Stimulated activated CD4-positive, alpha-beta T cell treated with anti-CD3 and anti-CD28 coated beads, Interleukin-1b, Interleukin-23, amount 100 ng/mL, for 1 hour (primary cell): ENCODE measurements at places on chromosomes 7 and 10.

GRCh38 chr10:14687340-14687739 lies 87.4 kb downstream of the FAM107B start:
- DNase-seq: no peak

- DNase-seq: no peak
These were observed 927.2 kb upstream of the AUTS2 start for GRCh38 chr7:68671046-68671445.

- DNase-seq: no peak
These were observed 17.4 kb downstream of the TECPR1 start for GRCh38 chr7:98234429-98235147.

DNA sequence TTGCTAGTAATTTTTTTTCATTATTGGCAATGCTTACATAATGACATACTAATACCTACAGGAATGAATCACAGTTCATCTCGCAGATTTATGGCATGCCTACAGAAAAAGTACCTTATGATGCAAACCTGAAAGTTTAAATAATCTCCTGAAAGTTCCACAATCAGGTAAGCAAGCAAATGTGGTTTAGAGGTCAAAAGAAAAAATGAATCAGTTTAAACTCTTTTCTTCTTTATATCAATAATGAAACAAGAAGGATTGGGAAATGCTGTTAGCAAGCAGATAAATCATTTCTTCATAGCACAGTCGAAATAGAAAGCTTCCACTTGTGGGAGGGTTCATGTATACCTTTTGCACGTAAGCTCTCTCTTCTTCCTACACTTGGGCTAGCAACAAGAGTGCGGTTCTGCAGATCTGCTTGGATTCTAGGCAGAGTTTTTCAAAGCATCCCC lies 53.7 kb upstream of the MTPN start:
- DNase-seq: no peak

DNA sequence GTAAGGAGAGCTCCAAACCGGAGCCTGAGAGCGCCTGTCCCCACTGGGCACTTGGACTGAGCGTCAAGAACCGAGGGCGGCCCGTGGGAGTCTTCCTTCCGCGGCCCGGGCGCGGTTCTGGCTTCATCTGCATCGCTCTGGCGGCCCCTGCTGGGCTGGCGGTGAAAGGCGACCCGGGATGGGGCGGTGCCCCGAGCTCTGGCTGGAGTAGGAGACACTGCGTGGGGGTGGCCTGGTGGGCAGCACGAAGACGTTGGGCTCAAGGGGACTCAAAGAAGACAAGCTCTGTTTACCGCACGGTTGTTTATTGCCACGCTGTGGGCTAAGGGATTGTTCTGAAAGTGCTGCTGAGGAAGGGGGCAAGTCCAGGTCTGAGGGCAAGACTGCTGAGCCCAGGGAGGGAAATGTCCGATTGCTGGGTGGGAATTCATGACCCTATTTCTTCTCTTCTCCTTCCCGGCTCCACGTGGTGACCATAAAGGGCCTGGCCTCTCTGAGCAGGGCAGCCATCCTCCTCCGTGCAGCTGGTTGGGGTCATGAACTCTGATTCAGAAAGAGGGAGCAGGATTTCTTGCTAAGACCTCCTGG lies 29.8 kb downstream of the PLAU start:
- peak; percentile 81 for DNase-seq

DNA sequence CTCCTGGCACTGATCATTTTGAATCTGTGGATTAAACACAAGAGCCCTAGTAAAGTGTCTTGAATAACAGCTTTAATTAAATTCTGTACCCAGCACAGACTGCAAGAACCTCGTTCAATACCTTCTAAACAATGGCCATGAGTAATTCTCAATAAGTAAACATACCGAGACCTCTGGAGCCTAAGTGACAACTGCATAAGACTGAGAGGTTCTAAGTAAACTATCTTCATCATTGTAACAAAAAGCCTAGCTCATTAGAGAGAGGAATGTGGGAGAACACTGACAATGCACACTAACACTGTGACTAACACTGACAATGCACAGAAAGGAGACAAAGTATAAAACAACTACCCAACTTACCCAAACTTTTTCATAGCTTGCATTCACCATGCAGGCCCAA lies 117.4 kb downstream of the ELAPOR2 start:
- no peak for DNase-seq

GRCh38 chr7:26857506-26858240 lies 6.7 kb downstream of the SKAP2 start:
- DNase-seq: no peak

DNA sequence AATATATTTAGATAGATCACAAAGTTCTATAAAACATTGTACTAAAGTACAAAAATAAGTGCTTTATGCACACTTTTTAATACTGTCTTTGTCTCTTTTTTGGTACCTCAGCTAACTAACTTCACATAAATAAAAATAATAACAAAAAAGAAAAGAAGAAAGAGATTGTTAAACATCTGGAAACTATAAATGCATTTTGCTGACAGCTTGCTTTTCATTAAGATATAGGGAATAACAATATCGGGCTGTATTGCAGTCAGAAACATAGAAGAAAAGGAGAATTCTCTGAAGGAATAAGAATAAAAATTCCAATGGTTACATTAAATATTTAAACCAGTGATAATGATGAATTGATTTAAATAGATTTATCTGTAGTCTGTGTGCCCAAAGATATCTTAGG lies 59.9 kb downstream of the ASAH2B start:
- DNase-seq: no peak

DNA sequence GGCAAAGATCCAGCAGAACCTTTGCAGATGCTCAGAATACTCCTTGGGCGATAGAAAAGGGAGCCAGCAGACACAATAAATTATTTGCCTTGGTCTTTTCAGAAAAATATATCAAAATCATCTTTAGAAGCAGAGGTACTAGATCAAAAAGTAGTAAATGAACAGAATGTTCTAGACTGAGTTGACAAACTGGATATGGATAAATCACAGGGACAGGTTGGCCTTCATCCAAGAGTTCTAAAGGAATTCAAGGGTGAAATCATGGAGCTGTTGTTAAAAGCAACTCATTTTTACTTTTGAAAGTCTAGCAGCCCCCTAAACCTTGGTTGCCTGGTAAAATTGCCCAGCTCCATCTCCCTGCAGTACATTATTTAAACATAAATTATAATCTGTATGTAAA lies 99.1 kb downstream of the PLCE1 start:
- no peak for DNase-seq

DNA sequence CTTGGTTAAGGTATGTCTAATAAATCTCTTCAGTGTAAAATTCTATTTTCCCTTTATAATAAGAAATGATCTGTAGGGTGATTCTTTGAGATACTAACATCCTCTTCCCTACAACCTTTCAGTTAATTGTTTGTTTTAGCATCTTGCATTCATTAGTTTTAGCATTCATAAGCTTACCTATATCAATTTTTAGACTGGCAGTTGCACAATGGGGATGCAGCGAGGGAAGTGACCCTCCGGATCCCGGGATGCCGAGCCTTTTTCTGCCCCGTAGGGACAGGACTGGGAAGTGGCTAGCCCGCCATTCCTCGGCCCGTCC lies 508 bp upstream of the KIF20B start:
- DNase-seq: no peak

DNA sequence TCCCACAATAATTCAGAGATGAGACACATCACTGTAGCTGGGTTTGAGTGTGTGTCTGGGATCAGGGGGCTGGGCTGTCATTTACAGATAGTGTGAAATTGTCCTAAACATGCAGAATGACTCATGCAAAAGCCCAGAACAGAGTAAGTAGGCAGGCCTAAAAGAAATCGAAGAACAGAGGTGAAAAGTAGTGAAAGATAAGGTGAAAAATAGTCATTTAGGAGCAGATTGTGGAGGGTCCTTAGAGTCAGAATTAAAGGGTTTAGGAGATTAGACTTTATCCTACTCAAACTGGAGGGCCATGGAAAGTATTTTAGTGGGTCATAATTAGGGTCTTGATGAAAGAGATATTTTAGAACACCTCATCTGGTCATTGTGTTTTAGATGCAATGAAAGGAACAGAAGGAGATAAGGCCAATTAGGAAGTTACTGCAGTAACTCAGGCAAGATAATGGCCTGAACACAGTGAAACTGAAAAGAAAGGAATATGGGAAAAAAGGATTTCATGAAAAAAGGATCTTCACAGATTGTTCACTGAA lies 58.3 kb upstream of the NEBL start:
- no peak for DNase-seq

GRCh38 chr7:7816816-7817536 lies 98.6 kb upstream of the RPA3 start:
- DNase-seq: no peak

DNA sequence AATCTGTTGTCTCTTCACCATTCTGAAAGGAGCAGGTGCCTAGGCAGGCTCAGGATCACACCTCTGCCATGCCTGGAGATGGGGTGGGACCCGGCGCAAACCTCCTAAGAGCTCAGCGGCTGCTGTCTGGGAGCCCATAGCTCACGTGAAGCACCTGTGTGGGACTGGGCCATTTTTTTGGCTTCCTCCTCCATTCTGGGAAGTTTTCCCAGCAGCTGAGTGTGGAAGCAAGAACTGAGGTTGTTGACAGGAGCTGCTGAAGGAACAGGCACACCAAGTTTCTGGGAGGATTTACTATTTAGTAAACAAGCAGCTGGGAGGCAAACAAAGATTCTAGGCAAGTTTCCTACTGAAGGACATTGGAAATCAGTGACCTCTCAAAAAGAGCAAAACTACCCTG lies 77.3 kb downstream of the FAM13C start:
- no peak for DNase-seq

DNA sequence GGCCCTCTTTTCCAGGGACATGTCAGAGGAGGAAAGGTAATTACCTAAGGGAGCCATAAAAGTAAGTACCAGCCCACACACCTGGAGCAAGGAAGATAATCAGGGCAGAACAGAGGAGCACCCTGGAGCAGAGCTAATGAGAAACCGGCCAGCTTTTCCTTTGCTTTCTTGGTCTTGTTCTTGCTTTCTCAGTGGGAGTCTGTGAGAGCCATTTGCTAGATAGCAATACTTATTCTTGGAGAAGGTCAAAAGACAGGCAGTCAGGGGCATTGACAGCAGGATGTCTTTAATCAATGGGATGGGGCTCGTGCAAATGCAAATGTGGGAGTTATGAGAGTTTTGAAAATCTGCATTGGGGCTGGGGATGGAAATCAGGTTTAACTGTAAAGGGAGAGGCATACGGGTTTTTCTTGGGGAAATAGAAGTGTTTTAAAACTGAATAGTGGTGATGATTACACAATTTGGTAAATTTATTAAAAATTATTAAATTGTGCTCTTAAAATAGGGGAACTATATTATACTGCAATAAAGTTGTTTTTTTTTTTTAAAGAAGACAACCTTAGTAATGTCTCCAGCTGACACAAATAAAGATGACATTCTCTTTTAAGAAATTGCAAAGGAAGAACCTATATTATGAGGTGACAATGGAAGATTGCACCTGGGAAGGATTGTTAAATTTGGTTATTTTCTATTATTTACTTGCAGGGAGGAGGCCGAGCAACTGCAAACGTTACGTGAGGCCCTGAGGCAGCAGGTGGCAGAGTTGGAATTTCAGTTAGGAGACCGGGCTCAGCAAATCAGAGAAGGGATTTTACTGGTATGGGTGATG lies 35.6 kb upstream of the PPP1R17 start:
- DNase-seq: no peak

DNA sequence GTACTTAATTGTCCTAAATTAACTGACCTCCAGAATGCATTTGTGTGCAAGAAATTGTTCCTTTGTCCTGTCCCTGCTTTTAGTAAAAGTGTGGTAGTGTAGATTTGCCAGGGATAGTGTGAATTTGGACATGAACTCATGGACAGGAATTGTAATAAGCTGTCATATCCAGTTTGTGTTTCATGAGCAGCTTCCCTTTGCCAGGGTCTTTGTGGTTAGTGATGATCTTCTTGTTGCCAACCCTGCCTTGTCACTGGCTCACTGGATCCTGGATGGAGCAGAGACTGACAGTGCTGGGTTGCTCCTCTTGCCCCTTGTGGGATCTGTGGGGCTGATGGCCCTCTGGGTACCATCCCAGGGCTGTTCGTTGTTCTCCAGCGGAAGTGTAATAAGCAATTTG lies 110.1 kb downstream of the CCNY start:
- no peak for DNase-seq

DNA sequence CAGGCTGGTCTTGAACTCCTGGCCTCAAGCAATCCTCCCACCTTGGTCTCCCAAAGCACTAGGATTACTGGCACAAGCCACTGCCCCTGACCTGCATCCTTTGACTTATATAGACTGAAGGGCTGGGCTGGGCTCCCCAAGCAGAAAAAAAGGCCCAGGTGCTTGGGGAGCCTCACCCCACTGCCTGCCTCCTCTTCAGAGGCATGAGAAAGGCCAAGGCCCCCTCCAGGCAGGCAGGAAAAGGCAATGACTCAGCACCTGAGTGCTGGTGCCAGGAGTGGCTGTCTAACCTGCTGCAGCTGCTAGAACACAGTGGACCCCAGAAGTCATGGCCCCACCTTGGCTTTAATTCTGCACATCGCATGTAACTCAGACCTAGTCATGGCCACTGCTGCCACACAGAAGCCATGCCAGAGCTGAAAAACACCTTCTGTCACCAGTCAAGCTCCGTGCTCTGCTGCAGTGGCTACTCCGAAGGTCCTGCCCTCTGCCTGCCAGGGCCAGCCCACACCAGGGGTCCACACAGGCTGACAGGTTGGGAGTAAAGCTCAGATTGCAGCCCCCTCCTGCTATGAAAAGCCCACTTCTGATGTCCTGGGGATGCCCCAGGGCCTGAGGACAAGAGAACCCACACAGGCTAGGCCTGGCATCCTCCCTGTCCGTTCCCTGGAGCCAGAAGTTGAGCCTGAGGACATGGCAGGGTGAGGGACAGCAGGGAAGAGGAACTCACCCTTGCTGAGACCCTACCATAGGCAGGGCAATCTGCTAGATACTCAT lies 48.5 kb downstream of the GRID1 start:
- DNase-seq: no peak

DNA sequence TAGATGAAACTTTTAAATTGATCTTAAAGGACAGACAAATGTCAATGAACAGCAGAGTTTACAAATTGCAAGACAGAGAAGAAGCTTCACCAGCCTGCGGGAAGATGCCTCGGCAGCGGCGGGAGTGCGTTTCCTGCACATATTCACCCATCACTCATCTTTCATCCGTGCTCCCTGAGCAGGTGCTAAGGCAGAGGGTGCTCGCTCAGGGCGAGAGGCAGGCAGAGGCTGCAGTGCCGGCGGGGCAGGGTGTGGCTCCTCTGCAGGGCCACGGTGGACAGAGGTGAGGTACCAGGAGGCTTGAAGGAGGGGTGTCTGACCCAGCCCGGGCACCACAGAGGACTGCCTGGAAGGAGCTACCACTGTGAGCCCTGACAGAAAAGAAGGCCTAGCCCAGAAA lies 155.2 kb upstream of the PPP2R2D start:
- DNase-seq: no peak

- no peak for DNase-seq
These were observed 361.8 kb downstream of the IPMK start for GRCh38 chr10:57905861-57906260.

DNA sequence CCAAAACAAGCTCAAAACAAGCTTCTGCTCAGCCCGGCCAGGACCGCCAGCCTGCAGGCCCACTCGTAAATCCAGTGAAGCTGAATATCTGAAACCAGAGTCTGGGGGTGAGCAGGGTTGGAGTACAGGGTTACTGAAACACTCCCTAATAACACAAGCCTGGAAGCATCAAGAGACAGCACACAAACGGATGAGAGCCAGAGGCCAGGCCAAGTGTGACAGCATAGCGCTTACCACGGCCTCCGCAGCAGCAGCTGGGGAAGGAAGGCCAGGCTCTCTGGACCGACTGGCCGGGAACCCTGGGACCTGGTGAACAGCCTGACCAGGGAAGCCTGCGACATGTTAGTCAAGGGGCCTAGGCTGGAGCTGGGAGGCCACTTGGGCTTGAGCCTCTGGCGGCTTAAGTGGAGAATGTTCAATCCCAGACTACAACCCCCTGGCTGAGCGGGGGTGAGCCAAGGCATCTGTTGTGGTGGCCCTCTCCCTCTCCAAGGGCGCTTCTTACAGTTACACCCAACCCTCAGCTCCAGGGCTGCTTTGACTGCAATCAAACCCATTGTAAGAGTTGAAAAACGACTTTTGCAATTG lies 21.7 kb upstream of the RNF32 start:
- no peak for DNase-seq
